ENCODE measurements at places on chromosomes 1 and 21.

DNA sequence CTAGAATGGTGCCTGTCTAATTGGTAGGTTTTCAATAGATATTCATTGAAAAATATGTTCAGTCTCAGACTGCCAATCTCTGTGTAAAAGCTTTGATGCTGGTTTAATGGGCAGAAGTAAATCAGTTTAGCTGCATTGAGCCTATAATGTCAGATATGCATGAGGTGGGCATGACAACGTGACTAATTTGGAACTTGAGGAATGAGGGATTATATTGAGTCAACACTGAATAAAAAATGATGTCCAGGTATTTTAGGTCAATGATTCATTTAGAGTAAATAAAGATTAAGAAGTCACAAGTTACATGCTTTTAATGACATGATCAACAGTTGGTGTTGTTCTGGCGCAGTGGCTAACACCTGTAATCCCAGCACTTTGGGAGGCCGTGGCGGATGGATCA is 3.0 kb downstream of the WDR3 start:
- no peak for DNase-seq

GRCh38 chr1:22221233-22221780 is 78.4 kb upstream of the WNT4 start:
- no peak for DNase-seq

GRCh38 chr1:106912131-106912530 is 144.3 kb upstream of the PRMT6 start:
- no peak for DNase-seq

GRCh38 chr1:17008208-17008855 is 3.4 kb downstream of the ATP13A2 start:
- no peak for DNase-seq

- no peak for DNase-seq
Measured at GRCh38 chr1:112637254-112638109, 17.9 kb downstream of the CAPZA1 start.

DNA sequence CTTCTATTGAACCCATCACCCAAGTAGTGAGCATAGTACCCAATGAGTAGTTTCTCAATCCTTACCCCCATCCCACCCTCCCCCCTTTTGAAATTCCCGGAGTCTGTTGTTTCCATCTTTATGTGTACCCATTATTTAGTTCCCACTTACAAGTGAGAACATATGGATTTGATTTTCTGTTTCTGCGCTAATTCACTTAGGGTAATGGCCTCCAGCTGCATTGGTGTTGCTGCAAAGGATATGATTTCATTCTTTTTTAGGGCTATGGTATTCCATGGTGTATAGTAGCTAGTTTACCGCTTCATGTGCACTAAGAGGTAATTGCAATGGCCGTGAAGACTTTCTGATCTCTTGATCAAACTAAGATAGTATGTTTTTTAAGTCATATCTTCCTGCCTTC is 107.5 kb upstream of the SERTAD4 start:
- no peak for DNase-seq

- no peak for DNase-seq
Measured at GRCh38 chr1:28102189-28102588, 13.8 kb upstream of the EYA3 start.

DNA sequence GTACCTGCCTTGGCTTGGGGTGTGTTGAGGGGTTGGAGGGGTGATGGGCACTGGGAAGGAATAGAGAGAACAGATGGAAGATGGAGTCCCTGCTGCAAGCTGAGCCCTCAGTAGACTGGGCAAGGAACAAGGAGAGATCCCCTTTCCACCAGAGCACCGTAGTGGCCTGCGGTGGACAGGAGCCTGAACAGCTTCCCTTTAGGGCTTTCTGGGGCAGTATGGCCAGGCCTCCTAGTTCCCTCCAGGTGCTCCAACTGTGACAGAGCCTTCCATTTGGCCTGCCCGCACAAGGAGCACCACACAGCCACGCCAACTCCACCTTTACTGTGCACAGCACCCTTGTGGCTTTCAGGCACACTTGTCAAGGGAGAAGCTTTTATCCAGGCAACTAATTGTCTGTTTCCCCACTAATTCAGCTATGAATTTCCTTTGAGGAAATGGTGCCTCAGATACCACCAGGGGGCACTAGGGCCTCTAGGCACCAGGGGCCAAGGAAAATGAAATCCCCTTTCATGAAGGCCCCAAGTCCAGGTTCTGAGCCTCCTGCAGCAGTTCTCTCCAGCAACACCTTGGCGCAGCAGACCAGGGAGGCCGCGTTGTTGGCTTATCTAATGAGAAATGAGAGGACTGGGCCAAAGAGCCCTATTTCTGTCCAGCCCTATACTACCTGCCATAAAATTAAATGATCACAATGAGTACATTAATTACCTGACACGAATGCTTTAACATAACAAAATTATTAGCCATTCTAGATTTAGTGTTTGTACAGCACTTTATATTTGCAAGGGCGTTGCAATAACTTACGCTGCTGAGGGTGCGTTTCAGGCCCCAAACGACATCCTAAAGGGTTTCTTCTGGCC is 23.1 kb upstream of the ERI3 start:
- DNase-seq: peak; percentile 69

DNA sequence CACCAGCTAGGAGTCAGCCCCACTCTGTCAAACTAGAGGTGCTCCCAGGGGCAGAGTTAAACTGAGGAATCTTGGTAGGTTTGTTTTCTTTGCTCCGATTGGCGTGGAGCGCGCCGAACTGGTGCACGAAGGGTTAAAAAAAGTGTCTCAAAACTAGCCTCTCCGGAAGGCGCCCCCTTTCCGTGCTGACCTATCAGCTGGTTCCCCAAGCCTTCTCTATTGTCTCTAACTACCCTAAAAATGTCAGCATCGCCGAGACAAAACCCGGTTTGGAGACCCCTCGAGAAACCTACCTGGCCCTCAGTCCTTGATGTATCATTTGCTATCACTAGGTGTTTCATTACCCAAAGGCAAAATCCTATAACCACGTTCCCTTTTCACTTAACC is 2.2 kb downstream of the TGFB2 start:
- DNase-seq: peak; percentile 55

GRCh38 chr1:172969611-172970010 is 81.1 kb downstream of the TNFSF18 start:
- peak; percentile 30 for DNase-seq

DNA sequence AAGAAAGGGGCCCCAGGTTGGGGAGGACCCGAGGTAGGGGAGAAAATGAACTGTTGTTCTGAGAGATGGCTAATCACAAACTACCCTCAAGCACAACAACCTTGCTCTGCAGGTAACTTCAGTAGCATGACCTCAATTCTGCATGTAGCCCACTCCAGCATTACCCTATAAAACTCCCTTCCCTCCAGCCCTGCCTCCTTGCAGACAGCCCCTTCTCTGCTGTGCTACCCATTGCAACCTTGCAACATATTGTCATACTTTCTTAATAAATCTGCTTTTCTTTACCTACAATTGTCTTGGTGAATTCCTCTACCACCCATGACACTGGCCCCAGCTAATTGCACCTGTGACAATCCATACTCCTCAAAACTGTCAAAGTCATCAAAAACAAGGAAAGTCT is 428.9 kb downstream of the MATN1 start:
- no peak for DNase-seq

DNA sequence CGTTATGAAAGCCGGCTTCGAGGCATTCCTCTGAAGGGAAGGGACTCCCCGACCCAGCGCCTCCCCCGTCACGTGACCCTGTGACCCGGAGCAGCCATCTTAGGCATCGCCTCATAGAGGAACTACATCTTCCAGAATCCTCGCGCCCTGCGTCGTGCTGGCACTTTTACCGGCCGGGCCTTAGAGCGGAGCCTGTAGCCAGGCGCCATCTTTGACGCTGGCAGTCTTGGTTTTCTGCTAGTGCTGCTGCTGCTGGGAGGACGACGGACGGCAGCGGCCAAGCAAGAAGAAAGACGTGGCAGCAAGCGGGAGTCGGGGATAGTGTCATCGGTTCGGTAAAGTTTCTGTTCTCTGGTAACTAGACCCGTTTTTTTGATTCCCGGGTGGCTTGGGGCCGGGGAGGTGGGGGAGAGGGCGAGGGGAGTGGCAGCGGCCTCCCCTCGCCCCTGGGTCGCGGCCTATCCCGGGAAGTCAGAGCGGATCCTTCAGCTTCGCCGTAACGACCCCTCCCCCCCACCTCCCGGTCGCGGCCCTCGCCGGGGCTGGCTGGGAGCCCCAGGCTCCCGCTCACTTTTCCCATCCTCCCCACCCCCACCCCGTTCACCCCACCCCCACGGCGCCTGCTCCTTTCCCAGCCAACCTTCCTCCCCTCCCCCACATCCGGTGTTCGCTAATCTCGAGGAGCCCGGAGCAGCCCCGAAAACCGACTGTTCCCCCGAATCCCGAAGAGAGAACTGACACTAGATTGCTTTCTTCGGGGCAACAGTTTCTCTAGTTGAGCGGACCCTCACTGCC is at the start of the genes ZBED6 and ZC3H11A:
TSS of gene ZBED6 (plus strand) at position 183 of the 795 bp plus-strand sequence. CDS start 1,900 bp downstream, outside the sequence.
TSS of gene ZC3H11A (plus strand) at position 183 of the 795 bp plus-strand sequence. CDS start 21,448 bp downstream, outside the sequence.
- DNase-seq: peak; percentile 99

- DNase-seq: no peak
Measured at GRCh38 chr21:36807422-36807928, 108.6 kb downstream of the SIM2 start.

DNA sequence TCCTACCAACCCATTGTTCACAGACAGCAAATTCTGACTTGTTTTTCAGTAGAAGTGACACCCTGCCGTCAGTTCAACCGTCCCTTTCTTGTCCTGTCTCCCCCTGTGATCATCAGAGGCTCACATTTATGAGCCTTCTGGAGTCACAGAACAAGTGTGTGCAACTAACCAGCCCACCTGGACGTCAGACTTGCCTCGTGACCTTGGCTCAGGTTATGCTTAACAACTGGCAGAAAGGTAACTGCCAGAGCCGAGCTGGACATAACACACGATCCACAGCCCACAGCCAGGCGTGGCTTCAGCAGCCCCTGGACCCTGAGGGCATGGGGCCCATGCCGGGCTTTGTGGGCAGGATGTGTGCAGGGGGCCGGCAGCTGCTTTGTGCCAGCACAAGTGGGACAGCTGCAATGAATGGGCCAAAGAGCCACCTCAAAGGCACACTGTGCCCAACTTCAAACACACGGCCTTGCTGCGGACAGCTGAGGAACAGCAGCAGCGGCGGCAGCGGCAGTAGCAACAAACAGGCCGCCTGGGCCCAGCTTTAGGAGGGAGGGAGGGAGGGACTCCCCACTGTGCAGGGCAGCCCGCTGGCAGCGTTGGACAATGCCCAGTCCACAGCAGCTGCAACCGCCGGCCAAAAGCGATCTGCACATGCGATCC is 103.9 kb downstream of the ZBTB18 start:
- peak; percentile 14 for DNase-seq

DNA sequence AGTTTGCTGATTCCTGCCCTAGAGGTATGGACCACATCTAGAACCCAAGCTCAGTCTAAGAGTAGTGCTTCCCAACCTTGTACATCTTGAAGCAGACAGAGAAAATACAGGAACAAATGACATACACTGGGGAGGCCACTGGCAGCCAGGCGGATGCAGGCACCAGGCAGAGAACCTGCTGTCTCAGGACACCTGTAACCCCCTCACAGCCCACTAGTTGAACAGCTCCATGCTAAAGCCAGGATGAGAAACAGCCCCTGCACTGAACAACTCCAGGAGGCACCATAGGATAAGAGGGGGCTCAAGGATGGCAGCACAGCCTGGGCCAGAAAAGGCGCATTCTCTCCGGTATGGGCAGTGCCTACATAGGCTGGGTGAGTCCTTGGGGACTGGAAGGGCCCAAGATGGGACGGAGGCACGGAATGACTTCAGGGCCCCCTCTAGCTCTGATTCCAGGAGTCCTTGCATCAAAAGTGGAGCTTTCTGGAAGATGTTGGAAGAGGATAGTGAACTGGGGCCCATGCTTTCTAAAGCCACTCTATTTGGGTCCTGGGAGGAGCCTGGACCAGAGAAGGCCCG is 16.0 kb downstream of the MEF2D start:
- DNase-seq: no peak

DNA sequence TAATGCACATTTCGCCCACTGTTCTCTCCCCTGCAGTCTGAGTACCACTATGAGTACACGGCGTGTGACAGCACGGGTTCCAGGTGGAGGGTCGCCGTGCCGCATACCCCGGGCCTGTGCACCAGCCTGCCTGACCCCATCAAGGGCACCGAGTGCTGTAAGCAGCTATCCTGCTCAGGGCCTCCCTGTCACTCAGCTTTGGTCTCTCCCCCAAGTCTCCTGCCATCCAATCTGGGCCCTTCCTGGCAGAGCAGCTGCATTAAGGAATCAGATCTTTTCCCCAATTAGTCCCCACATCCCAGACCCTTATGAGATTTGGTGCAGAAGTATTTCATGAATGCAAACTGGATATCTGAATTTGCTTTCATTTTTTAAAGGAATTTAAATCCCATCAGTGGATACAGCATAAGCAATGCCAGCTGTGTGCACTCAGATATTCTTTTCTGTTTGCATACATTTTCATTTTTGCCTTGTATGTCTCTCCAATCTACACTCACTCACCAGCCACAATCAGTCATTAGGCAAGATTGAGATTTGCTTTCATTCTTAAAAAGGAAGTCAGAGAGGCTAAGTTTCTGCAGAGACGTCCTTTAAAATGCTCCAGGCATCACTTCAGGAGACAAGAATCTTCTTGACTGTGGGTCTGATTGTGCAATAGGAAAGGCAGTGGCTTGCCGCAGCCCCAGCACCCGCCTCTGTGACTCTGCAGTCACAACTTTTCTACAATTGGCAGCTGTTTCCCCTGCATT is 48.1 kb downstream of the ELAPOR1 start:
- DNase-seq: peak; percentile 65

DNA sequence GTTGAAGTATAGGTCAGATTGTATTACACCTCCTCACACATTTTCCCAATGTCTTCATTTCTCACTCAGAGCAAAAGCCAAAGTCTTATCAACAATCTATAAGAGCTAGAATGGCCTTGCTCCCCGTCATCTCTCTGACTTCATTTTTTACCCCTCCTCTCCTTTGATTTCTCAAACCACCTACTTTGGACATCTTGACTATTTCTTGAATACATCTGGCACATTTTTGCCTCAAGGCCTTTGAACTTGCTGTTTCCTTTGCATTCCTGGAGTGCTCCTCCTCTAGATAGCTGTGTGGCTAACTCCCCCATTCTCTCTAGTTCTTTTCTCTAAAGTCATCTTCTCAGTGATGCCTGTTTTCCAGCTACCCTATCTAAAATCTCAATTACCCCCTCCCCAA is 7.2 kb upstream of the XCL2 start:
- no peak for DNase-seq

- DNase-seq: peak; percentile 92
Measured at GRCh38 chr1:151993734-151994496, at the start of gene S100A10. Gene S100A10 (minus strand): TSS chr1:151993859. CDS start chr1:151986230, 7,629 bp downstream.

DNA sequence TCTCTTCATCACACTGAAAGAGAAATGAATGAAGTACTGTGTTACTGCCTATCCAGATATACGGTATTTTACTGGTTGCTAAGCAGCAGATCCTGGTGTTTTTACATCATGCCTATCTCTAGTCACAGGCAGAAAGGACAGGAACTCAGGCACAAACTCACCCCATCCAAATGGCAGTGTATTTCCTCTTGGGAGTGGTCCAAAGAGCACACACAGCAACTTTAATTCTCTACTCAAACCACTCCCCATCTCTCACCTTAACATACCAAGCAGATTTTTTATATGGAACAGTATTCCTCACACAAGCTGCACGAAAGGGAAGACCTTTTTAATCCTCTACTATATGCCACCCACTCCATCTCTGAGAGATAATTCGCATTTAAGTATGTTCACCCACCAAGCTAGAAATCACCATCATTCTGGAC is 27.3 kb downstream of the EIF4G3 start:
- peak; percentile 16 for DNase-seq
